Spleen (tissue), 13 donors: ENCODE measurements at places on chromosomes 11 and 22. TPM values are rescaled to one million over a fixed set of nuclear protein-coding genes. Genes with fewer than 3 reads are reported as not detected.

DNA sequence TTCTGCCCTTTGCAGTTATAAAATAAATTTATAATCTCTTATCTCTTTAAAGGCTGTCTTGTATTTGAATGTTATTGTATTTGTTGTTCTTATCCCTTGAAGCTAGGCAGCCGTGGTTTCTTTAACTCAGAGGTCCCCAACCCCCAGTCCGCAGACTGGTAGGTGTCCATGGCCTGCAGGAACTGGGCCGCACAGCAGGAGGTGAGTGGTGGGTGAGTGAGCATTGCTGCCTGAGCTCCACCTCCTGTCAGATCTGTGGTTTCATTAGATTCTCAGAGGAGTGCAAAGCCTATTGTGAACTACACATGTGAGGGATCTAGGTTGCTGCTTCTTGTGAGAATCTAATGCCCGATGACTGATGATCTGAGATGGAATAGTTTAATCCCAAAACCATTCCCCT is 380.0 kb upstream of the CCDC90B start:
- DNase-seq: no peak

Gene KRTAP5-9
- total RNA-seq: 0.51 TPM

- DNase-seq: no peak
Observed at GRCh38 chr11:134276396-134277182, 410 bp downstream of the GLB1L3 start.

GRCh38 chr22:46752988-46753310 is 9.5 kb upstream of the TBC1D22A start:
- DNase-seq: no peak

DNA sequence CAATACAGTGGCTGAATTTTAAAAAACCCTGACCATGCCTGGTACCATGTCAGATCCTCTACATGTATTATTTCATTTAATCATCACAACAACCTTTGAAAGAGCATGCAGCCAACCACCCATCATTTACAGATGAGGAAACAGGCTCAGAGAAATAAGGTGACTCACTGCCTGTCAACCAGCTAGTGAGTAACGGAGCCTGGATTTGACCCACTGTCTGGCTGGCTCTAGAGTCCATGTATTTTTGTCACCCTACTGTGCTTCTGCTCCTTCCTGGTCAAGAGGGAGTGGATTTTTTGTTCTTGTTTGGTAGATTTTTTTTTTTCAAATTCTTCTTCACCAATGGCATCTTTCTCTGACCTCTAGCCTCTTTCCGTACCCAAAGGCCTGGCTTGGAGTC is 77.4 kb downstream of the CWC15 start:
- DNase-seq: no peak

DNA sequence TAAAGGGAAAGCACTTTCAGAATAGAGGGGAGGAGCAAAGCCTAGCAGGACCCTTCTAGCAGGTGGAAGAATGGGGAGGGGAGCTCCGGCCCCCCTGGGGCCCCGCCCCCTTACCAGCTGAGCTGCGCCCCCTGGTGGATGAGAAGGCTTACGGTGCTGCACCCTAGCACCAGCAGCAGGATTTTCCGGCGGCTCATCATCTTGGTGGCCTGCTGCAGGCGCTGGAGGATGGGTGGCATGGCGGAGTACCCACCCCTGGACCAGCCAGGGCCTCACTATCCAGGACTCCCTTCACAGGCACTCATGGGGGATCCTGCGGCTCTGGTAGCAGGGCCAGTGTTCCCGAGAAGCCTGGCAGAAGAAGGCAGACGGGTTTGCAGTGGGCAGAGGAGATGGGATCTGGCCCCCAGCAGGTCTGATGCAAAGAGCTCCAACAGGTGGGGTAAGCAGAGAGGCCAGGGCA is 3.8 kb downstream of the GAL3ST3 start:
- peak; percentile 94 for DNase-seq

Gene KRTAP5-8
- 0.63 TPM for total RNA-seq
